ENCODE measurements at places on chromosomes 2 and 18.

DNA sequence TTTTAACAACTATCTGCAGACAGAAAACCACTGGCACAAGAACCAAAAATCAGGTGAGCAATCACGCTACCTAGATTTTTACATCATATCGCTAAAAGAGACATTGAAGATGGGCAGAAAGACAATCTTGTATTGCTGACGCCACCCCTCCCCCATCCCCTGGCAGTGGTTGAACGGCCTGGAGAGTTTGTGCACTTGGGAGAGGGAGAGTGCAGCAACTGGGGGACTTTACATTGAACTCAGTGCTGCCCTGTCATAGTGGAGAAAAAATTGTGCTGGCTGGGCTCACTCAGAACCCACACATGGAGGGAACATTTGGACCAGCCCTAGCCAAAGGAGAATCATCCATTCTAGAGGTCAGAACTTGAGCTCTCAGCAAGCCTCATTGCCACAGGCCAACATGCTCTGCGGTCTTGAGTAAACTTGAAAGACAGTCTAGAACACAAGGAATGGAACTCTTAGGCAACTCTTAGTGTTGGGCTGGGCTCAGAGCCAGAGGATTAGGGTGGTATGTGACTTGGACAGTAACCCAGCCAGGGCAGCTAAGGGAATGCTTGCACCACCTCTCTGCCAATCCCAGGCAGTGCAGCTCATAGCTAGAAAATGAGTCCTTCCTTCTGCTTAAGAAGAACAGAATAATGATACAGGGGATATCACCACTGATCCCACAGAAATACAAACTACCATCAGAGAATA lies 220.0 kb upstream of the CYP26B1 start:
- no peak for DNase-seq

GRCh38 chr2:46230115-46230571 lies 67.1 kb upstream of the EPAS1 start:
- DNase-seq: no peak

DNA sequence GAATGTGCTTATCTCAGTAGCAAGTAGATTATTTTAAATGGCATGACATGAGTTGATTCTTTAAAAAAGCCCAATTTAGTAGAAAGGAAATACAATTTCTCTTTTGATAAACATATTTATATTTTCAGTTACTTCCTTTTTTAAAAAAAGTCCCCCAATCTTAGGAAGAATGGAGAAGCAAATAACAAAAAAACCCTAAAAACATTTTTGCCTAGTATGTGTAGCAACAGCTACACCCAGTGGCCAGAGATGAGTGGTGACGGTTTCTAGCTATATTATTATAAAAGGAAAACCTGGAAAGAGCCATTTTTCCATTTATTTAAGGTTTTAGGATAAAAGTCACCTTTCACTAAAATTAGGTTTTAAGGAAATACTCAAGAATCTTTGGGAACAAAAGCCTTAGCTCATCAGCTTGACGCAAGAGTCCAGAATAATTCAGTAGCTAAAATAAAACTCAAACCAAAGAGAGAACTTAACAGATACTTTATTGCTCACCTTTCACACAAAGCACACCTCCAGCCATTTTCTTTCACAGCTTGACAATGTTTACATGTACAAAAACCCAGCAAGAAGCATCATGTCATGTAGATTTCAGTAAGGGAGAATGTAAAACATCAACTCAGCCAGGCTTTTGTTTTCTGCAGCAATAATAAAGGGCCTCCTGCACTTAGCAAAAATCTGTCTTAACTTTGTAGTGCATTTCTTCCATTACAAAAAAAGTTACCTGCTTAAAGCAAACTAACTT lies 15.7 kb downstream of the FAM98A start:
- DNase-seq: no peak

DNA sequence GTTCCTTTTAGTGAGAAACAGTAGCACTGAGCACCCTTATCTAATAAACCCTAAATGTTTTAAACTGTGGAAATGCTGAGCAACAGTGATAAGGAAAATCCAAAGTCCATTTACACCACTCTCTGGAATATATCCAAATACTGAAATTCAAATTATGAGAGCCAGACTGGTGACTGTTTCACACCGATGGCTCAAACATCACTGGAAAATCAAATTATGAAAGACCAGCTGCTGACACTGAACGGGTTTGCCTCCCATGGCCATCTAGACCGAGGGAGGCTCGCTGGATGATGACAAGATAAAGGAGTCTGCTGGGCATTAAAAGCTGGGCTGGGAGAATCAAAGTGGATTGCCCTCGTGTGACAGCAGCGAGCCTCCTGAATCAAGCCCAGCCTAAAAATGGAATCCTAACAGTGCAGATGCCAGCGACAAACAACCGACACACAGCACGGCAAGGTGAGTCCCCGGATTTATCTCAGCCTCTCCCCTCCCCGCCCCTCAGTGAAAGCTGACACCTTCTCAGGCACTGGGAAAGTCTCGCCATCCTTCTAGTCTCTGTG lies 30.3 kb downstream of the SERPINE2 start:
- DNase-seq: no peak

GRCh38 chr2:96495982-96496629 lies 9.1 kb downstream of the NEURL3 start:
- DNase-seq: no peak

DNA sequence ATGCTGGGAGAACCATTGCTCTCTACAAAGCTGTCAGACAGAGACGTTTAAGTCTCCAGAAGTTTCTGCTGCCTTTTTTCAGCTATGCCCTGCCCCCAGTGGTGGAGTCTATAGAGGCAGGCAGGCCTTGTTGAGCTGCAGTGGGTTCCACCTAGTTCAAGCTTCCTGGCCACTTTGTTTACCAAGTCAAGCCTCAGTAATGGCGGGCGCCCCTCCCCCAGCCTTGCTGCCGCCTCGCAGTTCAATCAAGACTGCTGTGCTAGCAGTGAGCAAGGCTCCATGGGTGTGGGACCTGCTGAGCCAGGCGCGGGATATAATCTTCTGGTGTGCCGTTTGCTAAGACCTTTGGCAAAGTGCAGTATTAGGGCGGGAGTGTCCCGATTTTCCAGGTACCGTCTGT lies 52.7 kb upstream of the SCYGR2 start:
- DNase-seq: no peak

DNA sequence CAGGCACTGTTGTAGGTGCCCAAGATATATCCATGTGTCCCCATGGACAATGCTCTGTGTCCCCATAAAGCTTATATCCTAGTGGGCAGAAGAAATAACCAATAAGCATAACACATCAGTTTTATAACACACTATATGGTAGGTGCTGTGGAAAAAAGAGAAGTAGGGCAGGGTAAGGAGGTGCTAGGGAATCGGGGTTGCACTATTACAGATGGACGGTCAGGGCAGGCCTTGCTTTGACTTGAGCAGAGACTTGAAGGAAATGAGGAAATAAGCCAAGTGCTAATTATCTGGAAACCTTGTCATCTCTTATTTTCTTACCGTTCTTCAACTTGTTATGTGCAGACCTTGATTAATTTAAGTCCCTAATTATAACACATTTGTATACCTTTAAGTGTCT lies 82.0 kb downstream of the PHLPP1 start:
- DNase-seq: no peak

GRCh38 chr2:68302281-68302875 lies 17.4 kb downstream of the CNRIP1 start:
- no peak for DNase-seq

DNA sequence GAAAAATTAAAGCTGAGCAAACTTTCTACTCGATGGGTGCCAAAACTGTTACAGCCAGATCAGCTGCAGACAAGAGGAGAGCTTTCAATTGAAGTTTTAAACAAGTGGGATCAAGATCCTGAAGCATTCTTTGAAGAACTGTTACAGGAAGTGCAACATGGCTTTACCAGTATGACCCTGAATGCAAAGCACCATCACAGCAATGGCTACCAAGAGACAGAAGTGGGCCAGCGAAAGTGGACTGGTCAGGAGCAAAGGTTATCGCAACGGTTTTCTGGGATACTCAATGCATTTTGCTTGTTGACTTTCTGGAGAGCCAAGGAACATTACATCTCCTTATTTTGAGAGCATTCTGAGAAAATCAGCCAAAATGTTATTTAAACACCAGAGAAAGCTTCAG lies 9.1 kb upstream of the SERPINB5 start:
- DNase-seq: no peak

GRCh38 chr2:190180313-190181122 lies 118.0 kb upstream of the MSTN start:
- DNase-seq: no peak

- DNase-seq: no peak
Measured at GRCh38 chr2:103402944-103403343, 641.1 kb downstream of the TMEM182 start.

DNA sequence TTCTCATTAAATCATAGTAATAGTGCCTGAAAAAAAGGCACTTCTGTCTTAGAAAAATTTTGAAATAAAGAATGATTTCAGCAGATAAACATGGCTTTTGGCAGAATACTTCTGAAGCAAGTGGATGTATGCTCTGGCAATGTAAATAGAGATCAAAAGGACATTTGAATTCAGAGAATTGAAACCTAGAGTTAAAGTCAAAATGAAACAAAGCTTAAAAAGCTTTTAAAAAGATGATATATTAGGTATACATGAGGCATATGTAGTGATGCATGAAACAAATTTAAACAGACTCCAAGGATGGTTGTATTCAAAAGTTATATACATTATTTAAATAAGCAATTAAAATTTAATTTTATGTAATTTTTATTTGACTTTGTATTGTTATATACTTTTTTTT lies 1344.5 kb upstream of the TMEFF2 start:
- DNase-seq: no peak

DNA sequence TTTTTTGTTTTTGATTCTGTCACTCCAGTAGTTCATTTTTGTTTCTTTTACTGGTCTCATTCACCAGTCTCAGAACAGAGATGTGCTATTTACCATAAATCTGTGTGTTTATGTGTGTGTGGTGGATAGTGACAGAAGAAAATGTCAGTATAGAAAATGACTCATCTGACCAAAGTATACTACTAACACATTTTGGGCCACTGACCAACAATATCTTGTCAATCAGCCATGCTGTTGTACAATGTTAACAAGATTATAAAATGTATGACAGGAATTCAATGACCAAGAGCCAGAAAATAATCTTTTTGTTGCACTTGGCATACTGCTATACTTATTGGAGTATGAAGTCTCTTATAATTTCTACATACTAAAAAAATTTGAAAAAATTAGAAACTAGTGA lies 1081.4 kb upstream of the NRXN1 start:
- DNase-seq: no peak

DNA sequence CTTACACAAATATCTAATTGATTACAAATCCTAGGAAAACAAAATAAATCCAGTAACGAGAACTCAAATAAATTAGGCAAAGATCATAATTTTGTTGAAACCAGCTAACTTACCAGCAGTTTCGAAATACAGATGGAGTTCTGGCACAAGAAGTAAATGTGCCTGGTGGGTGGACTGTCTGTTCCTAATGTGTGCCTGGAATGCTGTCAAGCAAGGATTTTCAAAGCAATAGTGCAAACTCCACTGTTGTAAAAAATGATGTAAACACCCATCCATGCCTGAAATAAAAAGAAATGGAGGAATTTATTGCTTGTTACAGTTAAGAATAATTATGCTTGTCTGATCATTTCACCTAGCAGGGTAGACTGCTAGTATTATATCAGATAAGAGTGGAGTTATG lies 423.9 kb upstream of the MAP2 start:
- DNase-seq: no peak

DNA sequence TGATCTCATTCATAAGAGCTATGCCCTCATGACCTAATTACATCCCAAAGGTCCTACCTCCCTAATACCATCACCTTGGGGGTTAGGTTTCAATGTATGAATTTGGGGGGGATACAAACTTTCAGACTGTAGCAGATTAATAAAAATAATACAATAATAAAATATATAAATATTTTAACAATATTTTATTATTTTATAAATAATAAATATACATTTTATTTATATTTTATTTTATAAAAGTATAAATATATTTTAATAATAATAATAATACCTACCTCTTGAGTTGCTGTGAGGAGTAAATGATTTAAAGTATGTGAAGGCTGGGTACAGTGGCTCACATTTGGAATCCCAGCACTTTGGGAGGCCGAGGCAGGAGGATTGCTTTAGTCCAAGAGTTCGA lies 8.1 kb upstream of the SLC16A14 start:
- DNase-seq: no peak

DNA sequence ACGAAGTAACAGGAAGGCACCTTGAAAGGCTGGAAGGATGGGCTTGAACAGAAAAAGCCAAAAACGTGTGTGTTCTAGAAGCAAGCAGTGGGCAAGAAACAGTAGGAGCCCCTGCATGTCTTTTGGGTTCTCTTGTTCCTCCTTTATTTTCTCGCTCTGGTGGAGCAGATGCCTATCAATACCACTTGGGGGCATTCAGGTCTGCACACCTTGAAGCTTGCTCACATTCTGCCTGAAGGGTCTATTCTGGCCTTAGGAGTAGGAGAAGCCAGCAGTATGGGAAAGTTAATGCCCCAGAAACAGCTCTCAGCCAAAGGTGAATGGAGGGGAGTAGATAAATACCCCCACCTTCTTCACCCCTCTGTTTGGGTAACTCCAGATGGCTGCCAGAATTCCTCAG lies 204.5 kb downstream of the TXNL1 start:
- no peak for DNase-seq

DNA sequence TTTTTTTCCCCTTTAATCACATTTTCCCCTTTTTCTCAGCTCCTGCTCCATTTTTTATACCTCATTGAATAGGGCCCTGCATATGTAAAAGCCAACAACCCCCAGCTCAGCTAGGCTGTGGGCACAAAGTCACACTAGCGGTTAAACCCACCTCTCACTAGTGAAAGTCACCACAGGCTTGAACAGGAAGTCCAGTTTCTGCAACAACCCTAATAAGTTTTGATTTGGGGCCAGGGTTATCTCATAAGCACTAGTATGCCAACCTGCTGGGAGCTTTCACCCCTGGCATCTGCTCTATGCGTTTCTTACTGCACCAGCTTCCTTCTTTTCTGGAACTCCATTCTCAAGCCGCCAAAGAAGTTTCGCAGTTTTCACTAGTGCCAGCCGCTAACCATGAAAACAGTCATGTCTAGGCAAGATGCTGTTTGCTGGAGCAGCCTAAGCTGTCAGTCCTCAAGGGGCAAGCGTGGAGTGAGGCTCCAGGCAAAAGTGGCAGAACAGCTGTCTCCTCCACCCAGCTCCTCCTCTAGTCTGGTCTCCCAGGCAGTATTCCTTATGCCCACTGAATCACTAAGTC lies 197.0 kb upstream of the MEIS1 start:
- no peak for DNase-seq

GRCh38 chr18:62850619-62851306 lies 135.4 kb downstream of the PHLPP1 start:
- DNase-seq: no peak

GRCh38 chr2:65436824-65437221 lies 4.4 kb upstream of the SPRED2 start:
- no peak for DNase-seq

DNA sequence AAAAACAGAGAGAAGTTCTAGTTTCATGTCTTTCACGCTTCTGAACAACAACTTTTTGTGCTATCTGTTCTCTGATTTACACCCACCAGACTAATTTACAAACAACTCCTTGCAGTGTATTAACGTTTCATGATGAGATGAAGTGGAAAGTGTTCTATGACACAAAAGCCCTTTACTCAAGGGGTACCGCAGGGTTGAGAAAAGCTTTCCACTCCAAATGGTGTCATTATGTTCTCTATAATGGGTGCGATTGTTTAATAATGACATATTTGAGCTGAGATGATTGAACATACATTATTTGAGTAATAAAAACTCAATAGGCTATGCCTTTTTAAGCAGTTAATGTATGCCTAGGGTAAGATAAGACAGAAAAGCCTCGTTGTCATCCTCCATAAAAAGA lies 76.3 kb downstream of the ACTR3 start:
- DNase-seq: no peak

- no peak for DNase-seq
Measured at GRCh38 chr2:79191816-79192215, 32.3 kb upstream of the REG3A start.

- no peak for DNase-seq
Measured at GRCh38 chr2:127669056-127669455, 6.3 kb downstream of the LIMS2 start.

All from cortex of kidney (tissue), 1 donor.